A549 treated with Hydrocortisone at 1 μM for 4 hours (cell line): ENCODE measurements at places on chromosomes 7 and 10. TPM values are rescaled to one million over a fixed set of nuclear protein-coding genes. Genes with fewer than 3 reads are reported as not detected.

The VPS37D gene
- total RNA-seq, result 3.1 to 5.7 TPM (median 4.8 TPM) in 5 replicates

The SPDYE11 gene
- not detected in 5 replicates for total RNA-seq

The WNT8B gene
- not detected in 5 replicates for total RNA-seq

The ACTL6B gene
- total RNA-seq, result not detected in 5 replicates

The UTF1 gene
- total RNA-seq, result 0.10 TPM in 1 of 5 replicates, not detected in the others

The VKORC1L1 gene
- total RNA-seq, result 27.0 to 31.9 TPM (median 30.2 TPM) in 5 replicates

The OPALIN gene
- not detected in 5 replicates for total RNA-seq

The NEBL gene
- total RNA-seq, result 8.1 to 11.9 TPM (median 10.9 TPM) in 5 replicates

The CSGALNACT2 gene
- total RNA-seq, result 9.6 to 15.3 TPM (median 11.4 TPM) in 5 replicates
